ENCODE measurements at places on chromosomes 1 and 21.

- DNase-seq, result no peak
These were observed 9.1 kb upstream of the LCE2D start for GRCh38 chr1:152654110-152654509.

GRCh38 chr1:38488162-38488898 is 371.2 kb downstream of the RRAGC start:
- DNase-seq, result no peak

DNA sequence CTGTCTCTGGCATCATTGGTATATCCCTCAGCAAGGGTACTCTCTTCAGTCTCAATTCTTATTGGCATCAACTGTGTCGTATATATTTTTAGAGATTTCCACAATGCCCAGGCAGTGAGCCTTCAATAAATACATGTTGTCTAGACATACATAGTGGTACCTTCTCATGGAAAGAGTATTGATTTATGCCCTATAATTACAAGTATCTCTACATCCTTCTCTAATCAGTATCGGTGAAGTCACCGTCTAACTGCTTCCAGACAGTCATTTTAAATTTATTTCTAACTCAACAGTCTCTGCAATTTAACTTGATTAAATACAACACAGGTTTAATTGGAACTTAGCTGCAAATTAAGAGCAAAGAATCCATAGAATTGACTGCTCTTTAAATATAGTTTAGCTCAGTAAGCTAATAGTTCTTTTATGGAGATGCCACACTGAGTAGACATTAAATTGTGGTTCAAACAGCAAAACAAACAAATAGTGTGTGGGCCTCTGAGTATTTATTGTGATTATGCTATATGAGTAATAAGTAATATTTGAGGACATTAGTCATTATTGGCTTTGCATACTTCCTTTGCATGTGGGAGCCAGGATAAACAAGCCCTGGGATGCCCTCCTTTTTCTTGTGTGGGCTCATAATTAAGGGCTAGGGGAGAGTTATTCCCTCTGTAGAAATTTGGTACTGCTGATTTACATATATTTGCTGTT is 126.9 kb upstream of the DUSP10 start:
- DNase-seq, result no peak

- no peak for DNase-seq
These were observed 20.7 kb upstream of the WNT4 start for GRCh38 chr1:22163564-22163963.

DNA sequence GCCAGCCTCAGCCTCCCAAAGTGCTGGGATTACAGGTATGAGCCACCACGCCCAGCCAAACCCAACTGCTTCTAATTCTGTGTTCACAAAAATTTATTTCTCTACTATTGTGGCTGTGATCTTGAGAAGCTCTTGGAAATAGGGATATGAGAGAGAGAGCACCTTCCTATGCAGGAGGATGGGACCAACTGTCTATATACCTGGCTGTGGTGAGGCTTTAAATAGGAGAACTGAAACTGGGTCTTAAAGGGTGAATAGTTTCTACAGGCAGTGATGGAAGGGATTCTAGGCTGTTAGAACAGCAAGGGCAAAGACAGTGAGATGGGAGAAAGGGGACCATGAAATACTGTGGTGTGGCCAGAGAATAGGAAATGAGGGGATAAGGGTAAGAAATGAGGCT is 8.3 kb upstream of the PTCH2 start:
- DNase-seq, result no peak

DNA sequence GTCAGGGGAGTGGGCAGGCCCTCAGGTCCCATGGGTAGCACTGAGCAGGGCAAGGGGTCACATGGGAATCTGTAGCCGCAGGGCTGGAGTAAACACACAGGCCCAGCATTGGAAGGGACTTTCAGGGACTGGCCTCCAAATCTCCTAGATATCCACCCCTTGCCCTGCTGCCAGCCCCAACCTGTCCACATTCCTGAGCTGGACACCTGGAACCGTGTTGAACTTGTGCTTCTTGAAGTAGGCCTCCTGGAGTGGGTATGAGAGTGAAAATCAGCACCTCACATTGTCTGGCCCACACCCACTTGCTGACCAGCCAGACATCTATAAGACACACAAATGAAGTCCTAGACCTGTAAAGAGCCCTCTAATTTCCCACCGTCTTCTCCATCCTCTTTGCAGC is 7.7 kb downstream of the POMGNT1 start:
- no peak for DNase-seq

- no peak for DNase-seq
These were observed 239.7 kb upstream of the PLD5 start for GRCh38 chr1:242764161-242764560.

- no peak for DNase-seq
These were observed 16.2 kb downstream of the PTGER3 start for GRCh38 chr1:71031426-71031825.

DNA sequence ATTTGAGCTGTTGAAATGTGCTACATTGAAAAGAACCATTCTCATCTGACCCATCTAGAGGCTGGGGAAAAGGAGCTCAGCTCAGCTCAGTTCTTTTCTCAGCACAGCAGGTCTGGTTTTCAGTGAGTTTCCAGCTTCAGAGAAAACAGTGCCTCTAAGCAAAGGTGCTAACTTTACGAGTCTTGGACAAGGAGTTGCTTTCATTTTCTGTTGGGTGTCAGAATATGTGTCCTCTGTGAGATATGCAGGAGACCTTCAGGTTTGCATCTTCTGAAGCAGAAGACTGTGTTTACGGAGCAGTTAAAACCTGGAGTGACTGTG is 321.3 kb upstream of the USP24 start:
- no peak for DNase-seq

GRCh38 chr21:38982804-38983203 is 177.1 kb downstream of the ETS2 start:
- DNase-seq, result no peak

DNA sequence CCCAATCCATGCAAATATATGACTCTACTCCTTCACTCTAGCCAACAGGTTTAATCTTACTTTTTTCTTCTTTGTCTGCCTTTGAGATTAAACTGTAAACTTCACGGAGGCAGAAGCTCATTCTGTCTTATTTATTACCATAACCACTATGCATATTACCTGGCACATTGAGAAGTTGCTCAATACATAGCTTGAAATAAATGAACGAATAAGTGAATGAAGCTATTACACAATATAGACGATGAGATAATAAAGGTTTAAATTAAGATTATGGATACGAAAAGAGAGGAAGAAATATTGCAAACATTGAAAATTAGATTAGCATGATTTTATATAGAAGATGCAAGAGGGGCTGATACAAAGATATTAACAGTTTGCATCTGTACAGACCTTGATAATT is 385.1 kb downstream of the LTN1 start:
- no peak for DNase-seq

DNA sequence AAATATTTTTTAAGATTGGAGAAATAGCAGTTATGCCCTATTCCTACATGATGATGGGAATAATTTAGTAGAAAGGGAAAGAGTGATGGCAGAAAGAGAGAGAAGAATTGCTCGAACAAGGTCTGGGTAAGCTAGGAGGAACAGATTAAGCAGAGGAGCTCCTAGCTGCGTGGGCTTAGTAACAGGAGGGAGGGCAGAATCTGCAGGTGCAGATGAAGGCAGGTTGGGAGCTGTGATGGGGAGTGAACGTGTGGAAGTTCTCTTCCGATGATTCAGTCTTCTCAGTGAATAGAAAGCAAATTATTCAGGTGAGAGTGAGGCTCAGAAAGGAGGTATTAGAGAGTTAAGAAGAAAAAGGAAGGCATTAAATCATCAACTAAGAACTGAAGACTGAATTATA is 8.3 kb upstream of the CR1 start:
- DNase-seq, result no peak

DNA sequence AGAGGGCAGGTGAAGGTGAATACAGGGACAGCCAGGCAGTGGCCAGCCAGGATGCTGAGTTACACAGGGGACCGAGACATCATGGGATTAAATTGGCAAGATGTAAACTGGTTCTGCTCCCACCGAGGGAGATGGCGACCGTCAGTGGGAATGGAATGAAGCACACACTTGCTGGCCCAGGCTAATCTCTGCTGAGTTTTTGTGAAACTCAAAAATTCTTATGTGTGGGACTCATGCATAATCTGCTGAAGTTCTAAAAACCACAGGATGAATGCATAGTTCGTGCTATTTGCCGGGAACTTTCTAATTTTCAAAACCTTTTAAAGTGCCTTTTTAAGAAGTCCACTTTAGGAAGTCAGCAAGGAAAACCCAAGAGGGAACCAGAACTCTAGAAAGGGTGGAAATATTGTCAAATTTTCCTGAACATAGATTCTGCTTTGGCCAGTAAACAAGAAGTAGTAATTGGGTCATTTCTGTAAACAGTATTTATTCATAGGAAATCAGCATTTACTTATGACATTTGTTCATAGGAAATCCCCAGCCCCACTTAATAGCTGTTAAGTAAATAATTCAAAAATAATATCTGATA is 85.4 kb upstream of the ROR1 start:
- no peak for DNase-seq

DNA sequence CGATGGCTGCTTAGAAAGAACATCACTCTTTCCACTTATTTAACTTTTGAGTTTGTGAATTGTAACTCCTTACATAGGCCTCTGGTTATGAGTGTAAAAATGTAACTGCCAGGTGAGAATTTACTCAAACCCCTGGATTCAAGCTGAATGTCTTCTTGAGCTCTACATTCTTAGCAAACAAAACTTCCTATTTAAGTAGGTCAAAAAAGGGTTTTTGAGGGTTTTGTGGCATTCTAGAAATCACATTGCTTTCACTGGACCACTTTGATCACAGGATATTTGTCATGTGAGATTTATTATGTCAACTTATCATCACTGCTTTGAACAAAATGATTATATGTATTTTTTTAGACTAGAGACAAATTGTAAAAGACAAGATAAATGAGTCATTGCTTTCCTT is 5.7 kb downstream of the IL23R start:
- DNase-seq, result no peak

GRCh38 chr1:58845942-58846341 is 62.1 kb upstream of the JUN start:
- DNase-seq, result no peak

- DNase-seq, result no peak
These were observed 339.2 kb upstream of the KAZN start for GRCh38 chr1:14259191-14259757.

GRCh38 chr1:147721716-147722115 is 38.7 kb downstream of the GJA5 start:
- no peak for DNase-seq

DNA sequence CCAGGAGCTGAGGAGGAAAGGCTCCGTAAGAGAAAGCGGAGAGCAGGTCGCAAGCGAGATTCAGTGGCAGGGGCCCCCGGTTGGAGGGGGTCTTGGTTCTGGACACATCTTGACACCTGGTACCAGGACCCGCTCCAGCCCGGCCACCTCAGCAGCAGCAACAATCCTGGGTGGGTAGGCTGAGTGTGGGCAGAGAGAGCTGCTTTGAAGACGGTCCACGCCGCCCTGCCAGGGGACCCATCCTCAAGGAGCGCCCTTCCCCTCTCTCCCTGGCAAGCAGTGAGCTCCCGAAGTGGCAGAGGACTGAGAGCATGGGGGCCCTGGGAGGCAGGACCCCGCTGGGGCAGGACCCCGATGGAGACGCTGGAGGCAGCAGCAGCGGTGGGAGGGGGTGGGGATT is 35.6 kb upstream of the LAPTM5 start:
- DNase-seq, result no peak

GRCh38 chr1:152034654-152035538 is 1.9 kb downstream of the S100A11 start:
- peak; percentile 37 for DNase-seq

- no peak for DNase-seq
These were observed 3.4 kb downstream of the CAPZB start for GRCh38 chr1:19481826-19482398.

- DNase-seq, result no peak
These were observed 208.5 kb downstream of the KCNT2 start for GRCh38 chr1:196399713-196400112.

DNA sequence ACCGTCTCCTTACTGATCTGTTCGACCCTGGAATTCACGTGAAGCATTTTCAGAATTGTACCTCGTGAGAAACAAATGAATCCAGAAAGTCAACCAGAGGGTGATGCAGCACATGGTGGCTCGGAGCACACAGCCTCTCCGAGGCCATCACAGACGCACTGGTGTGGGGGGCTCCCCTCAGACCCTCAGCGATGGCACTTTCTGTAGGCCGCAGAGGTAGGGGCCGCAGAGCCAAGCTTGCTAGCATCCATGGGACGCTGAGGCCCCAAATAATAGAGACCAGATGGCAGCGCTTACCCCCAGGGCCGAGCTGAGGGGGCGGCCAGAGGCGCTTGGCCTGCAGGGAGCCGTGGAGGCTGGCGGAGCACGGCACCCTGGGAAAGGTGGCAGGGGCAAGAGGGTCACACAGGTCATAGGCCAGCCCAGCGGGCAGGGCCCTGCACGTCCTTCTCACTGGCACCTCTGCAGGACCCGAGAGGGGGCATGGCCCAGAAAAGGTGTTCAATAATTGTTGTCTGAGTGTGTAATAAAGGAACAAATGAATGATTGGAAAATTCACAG is 28.1 kb upstream of the COL6A2 start:
- DNase-seq, result no peak

- no peak for DNase-seq
These were observed 118.0 kb upstream of the BARHL2 start for GRCh38 chr1:90834886-90835660.

DNA sequence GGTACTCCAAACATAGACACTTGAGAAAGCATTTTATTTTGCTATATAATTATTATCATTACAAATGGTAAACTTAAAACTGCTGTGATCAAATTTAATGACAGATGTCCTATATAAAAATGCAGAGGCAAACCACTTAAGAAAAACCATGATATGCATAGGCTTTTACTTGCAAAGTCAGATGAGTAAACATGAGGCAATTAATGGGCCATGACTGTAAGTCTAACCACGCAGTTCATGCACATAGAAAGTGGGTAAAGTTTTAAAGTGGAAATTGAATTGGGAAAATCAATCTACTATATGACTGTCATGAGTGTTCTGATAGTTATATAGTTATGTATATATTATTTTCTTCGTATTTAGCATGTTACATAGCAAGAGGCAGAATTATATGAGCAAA is 219.2 kb downstream of the PTPRC start:
- no peak for DNase-seq
